ENCODE measurements at places on chromosomes 7 and 10.

DNA sequence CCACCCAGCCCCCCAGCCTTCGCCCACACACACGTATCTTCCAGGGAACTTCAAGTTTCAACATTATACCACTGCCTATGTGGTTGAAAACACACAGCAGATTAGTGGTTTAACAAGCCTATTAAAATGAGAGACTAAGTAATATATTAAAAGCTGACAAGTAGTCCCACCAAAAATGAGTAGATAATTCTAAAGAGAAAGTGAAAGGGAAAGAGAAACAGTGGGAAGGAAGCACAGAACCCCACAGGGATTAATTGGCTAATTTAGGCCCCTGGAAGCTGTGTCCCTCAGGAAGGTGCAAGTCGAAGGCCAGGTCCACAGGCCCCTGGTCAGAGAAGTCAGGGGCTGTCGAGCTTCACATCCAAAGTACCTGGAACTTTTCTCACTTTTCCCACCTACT lies 210.5 kb upstream of the YAE1 start:
- no peak for DNase-seq

- DNase-seq: no peak
Measured at GRCh38 chr7:35647171-35647574, 47.8 kb downstream of the HERPUD2 start.

- no peak for DNase-seq
Measured at GRCh38 chr7:45088146-45088701, 545 bp downstream of the NACAD start.

GRCh38 chr7:137980308-137980707 lies 21.6 kb downstream of the CREB3L2 start:
- DNase-seq: no peak

DNA sequence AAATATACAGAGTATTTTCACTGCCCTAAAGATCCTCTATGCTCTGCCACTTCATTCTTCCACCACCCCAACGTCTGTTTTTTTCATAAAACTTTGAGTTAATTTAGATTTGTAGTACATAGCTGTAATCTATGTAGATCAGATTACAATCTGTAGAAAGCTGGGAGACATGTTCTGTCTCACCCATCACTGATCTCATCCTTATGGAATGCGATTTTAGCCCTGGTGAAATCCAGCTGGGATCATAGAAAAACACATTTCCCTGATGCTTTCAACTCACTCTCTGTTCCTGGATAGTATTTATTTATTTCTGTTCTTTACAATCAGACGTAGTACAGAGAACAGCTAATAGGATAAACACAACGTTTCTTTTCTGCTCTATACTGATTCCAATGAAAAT lies 521.0 kb downstream of the KIF20B start:
- no peak for DNase-seq

- no peak for DNase-seq
Measured at GRCh38 chr7:135342887-135343286, 109.2 kb downstream of the STRA8 start.

DNA sequence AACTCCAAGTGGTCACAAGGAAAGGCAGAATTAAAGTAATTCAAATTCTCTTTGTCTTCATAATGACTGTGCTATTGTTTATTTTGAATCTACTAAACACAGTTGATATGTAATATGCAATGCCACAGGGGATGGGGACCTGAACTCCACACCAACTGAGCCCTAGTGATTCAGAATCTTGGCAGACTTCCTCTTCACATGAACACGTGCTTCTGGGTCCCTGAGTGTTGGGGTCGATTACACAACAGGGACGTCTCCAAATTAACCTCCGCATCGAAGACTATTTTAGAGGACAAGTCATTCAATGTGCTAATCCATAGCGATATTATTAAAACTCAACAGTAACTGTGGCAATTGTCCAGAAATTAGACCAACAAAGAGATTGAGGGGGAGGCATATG lies 95.3 kb upstream of the CARD11 start:
- no peak for DNase-seq

- peak; percentile 88 for DNase-seq
Measured at GRCh38 chr7:129831424-129832058, 121.2 kb downstream of the UBE2H start.

GRCh38 chr10:33306126-33306525 lies 28.3 kb downstream of the NRP1 start:
- DNase-seq: no peak

DNA sequence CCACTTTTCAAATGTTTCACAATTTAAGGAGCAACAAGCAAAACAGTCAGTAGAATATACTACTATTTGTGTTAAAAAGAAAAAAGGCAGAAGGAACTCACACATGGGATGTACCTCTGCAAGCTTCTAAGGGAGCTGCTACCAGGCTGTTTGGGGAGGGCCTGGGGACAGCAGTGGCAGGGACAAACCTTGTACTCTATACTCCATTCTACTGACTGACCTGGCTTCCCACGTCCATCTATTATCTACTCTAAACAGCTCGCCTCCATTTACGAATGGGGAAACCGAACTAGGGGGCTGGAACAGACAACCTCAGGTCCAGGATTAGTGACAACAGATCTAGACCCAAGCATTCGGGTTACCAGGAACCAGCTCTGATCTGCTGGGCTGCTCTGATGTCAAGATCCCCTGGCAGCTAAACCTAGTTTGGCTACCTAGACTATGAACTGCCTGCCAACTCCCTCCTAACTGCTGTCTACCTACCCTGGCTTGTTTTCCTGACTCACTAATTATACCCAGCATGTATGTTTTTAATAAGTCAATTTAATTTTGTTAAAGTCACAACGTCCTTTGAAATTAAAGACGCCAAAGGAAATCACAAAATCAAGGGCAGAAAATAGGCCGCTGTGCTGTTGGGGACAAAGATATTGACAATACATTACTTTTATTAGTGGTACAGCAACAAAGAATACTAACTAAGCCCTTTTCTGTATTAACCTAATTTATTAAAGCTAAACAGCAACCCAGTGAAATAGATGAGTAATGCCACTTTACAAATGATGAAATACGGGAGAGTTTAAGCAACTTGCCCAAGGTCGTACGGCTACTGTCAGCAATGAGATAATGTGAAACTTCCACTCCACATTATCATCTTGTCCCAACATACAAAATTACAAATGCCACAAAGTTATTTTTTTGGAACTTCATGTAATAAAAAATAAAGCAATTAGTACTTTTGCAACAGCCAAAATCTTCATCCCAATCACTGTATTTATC lies 5.3 kb downstream of the PSAP start:
- DNase-seq: no peak

DNA sequence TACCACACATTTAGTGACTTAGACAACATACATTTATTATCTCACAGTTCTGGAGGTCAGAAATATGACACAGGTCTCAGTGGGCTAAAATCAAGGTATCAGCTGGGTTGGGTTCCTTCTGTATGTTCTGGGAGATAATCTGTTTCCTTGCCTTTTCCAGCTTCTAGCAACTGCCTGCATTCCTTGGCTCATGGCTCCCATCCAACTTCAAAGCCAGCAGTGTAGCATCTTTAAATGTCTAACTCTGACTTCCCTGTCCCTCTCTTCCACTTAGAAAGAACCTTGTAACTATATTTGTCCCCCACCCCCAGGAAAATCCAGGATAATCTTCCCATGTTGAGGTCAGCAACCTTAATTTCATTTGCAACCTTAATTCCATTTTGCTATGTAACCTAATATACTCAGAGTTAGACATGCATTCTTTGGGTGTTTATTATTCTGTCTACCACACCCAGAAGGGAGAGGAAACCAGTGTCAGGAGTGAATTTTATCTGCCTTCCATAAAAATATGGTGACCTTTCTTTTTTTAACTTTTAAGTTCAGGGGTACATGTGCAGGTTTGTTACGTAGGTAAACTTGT lies 57.3 kb upstream of the SMIM30 start:
- DNase-seq: no peak

DNA sequence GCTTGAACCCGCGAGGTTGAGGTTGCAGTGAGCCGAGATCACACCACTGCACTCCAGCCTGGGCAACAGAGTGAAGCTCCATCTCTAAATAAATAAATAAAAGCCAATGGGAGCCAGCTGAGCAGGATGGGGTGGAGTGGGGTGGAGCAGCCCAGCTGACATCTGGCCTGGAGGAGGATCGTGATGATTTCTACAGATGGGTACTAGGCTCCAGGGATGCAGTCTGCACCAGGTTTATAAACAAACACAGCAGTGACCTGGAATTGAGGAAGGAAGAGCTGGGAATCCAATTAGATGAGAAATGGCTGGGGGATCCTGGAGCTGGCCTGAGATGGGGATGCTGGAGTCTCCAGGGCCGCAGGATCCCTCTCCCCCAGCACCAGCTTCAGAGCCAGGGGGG lies 7.3 kb upstream of the GRIFIN start:
- no peak for DNase-seq

DNA sequence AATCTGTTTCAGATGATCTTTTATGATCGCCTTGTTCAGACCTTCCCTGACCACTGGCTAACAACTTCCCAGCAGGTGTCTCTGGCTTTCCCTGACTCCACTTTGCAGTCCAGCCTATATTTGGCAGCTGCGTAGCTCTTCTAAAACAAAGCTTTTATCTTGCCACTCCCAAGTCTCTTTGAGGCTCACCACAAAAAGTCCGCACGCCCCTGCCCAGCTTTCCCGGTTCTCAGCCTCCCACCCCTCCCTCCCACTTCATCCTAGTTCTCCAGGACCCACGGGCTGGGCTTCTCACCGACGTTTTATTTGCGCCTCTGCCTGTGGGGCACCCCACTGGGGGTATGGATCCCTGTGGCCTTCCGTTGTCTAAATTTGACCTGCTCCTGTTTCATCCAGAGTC lies 58.9 kb upstream of the USP6NL start:
- no peak for DNase-seq

GRCh38 chr7:149733924-149734790 lies 39.2 kb downstream of the ZNF467 start:
- DNase-seq: no peak

GRCh38 chr10:20743942-20744341 lies 153.2 kb downstream of the NEBL start:
- DNase-seq: no peak

DNA sequence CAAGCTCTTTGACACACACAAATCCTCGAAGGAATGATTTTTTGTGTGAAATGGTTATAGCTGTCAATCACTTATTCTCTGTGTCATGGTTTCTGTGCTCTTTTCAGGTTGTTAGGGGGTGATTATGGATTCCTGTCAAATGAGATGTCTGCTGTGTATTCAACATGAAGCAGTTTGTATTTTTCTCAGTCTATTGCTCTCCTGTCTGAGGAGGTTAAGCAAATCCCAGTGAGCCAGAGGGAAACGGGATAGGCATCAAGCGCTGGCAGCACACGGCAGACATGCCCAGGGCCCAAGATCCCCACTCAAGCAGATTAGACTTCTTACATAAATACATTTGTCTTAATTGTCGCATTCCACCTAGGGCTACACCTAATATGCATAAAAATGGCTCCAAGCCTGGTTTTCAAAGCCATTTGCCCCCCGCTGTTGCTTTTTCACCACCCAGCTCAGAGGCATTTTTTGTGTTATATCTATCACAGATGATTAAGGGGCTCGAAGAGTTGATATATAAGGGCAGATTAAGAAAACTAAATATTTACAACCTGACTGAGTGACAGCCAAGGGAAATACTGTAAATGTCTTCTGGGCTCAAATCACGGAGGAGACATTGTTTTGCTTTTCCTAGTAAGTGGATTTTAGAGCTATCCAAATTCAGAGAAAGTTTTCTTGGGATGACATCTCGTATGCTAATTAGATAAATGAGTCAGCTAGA lies 192.7 kb upstream of the LRGUK start:
- DNase-seq: no peak

DNA sequence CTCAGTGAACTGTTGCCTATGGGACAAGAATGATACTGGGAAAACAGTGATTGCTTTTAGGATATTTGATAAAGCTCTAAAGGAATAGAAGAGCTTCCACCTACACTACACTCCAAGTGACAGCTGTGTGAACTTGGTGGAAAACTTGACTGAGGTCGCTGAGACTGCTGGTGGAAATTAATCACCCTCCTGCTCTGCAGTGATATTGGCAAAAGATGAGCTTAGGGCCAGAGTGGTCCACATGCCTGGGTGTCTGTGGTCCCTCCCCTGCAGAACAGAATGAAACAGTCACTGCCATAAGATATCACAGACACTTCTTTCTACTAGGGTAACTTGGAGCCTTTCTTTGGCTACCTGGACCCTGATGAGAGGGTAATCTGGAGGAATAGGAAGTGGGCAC lies 382.1 kb upstream of the GALNT17 start:
- no peak for DNase-seq

GRCh38 chr7:111282626-111283025 lies 191.7 kb downstream of the LRRN3 start:
- DNase-seq: no peak

DNA sequence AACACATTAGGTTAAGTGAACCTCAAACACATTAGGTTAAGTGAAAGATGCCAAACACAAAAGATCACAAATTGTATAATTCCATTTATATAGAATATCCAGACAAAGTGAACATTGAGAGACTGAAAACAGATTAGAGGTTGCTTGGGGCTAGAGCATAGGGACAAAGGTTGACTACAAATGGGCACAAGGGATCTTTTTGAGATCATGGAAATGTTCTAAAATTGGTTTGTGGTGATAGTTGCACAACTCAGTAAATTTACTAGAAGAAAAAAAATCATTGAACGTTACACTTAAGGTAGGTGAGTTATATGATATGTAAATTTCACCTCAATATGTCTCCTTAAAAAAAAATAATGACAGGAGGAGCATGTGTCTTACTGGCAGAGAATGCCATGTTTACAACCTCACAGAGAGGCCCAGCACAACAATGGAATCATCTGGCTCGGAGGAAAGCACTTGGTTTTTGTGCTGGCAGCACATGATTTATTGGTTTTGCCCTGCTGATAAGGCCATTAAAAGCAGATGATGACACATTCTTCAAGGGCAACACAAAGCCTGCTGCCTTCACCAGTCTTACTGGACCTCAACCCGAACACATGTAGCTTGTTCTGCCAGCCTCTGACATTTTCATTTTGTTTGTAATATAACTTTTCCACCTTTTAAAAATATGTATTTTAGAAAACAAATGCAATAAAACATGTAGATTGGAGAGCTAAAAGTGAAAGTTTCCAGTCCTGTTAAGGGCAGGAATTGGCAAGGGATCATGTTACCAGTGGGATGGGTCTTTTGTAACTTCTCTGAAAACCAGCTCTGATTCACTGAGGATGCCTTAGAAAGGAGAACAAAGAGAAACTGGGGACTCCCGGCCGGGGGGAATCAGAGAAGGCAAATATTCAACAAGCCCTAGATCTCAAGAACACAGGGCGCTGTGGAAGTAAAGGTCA lies 11.9 kb upstream of the LMOD2 start:
- peak; percentile 40 for DNase-seq

GRCh38 chr7:5869691-5870090 lies 10.9 kb upstream of the OCM start:
- no peak for DNase-seq

DNA sequence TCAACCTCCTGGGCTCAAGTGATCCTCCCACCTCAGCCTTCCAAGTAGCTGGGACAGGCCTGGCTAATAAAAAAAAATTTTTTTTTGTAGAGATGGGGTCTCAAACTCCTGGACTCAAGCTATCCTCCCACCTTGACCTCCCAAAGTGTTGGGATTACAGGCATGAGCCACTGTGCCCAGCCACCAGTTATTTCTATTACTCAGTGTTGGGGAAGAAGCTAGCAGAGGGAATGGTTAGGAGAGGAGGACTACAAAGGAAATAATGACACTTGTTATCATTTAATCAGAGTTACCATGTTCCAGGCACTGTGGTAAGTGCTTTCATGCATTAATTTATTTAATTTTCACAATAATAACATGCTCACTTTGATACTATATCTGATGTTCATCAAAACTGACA lies 17.6 kb upstream of the BTRC start:
- no peak for DNase-seq
